Activated CD4-positive, alpha-beta memory T cell treated with anti-CD3 and anti-CD28 coated beads, Interleukin-2, amount 10 ng/mL, durations not matched to agents 7 days and 5 days (primary cell): ENCODE measurements at places on chromosomes 5 and 9.
A peak's percentile ranks its signal among the peaks of the same experiment; 100 is the strongest.

DNA sequence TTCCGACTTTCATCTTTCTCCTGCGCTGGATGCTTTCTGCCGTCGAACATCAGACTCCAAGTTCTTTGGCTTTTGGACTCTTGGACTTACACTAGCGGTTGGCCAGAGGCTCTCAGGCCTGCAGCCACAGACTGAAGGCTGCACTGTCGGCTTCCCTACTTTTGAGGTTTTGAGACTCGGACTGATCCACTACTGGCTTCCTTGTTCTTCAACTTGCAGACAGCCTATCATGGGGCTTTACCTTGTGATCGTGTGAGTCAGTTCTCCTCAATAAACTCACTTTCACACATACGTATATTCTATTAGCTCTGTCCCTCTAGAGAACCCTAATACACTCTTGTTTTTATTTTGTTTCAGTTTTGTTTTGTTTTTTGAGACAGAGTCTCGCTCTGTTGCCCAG, 10.3 kb downstream of the FKBP15 start:
- no peak for DNase-seq

DNA sequence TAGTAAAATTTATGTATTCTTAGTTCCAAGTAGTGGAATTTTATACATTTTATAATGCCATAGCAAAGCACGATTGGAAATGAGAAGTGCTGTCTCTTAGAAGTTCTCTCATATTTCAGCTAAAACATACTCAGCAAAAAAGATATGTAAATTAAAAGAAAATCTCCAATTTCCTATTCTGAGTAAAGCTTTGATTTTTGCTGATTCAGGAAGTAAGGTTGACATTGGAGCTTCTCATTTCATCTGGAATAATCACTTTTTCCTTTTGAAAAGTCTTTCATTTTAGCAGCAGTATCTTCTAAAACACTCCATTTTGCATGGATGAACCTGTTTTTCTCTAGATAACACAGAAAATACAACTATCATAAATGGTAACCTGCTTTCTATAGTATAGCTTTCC, 121.0 kb downstream of the ZCCHC7 start:
- no peak for DNase-seq

- peak; percentile 52 for DNase-seq
Measured at GRCh38 chr9:7879551-7880245, 80.1 kb upstream of the DMAC1 start.

DNA sequence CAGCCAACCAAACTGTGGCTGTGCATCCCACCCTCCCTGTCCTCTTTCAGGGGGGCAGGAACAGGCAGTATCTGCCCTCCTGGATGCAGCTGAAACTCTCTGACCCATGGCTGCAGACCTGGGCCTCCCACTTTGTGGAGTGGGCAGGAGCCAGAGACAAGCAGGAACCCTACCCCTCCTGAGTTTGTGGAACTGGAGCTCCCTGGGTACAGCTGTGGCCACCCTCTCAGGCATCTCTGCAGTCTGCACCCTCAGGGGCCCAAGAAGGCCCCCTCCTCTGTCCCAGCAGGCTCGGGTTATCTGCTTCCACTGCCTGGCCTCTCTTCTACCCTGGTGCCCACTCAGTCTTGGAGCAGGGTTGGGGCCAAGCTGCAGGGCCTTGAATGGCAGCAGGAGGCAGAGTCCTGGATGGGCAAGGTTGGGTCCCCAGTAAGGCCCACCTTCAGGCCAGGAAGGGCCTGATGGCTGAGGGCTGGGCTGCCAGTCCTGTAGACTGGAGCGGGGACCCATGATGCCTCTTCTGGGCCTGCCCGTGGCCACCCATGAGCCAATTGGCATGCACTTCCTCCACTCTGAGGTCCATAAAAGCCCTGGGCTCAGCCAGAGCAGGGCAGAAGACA, 619.9 kb downstream of the KIF4B start:
- DNase-seq = no peak

DNA sequence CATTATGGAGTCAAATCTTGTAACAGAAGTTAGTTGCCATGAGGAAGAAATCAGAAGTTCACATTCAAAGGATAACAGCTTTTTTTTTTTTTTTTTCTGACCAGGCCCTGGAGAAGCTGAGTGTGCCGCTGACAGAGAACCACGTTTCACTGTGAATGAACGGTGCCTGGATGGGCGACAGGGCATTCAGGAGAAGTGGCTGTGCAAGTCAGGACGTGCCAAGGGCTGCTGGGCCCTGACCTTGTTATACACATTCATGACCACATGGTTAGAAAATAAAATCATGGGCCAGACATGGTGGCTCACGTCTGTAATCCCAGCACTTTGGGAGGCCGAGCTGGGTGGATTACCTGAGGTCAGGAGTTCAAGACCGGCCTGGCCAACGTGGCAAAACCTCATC, 91.6 kb downstream of the ANKH start:
- DNase-seq = no peak
